ENCODE measurements at places on chromosomes 12 and 14.

- no peak for DNase-seq
Observed at GRCh38 chr12:120757226-120757742, 31.7 kb downstream of the ACADS start.

DNA sequence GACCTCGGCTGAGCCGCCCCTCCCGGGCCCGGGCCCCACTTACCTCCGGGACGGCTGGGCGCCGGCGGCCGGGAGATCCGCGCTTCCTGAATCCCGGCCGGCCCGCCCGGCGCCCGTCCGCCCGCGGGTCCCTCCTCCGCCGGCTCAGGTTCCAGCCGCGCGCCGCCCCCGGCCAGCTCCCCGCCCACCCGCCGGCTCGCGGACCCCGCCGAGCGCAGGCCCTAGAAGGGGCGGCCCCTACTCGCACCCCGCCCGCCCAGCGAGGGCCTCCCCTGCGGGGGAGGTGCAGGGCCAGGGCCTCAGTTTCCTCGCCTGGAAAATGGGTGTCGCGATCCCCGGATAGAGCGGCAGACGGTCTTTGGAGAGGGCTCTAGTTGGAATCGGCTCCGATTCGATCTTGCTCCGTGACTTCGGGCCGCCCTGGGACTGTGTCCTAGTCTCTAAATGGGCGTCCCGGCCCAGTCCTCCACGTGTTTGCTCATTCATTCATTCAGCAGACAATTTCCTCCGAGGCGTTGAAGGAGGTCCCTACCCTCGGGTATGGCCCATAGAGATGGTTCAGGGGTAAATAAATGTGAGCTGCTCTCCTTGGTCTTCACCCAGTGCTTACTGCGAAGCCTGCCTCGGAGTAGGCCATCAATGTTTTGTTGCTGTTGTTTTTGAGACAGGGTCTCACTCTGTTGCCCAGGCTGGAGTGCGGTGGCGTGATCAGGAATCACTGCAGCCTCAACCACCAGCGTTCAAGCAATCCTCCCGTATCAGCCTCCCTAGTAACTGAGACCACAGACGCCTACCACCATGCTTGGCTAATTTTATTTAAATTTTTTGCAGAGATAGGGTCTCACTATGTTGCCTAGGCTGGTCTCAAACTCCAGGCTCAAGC lies at the start of gene TRPV4:
Gene TRPV4 (minus strand): TSS at position 92 of the 883 bp plus-strand sequence. CDS start 18,602 bp downstream, outside the sequence.
- DNase-seq = no peak

- no peak for DNase-seq
Observed at GRCh38 chr14:99210333-99210732, 61.7 kb downstream of the BCL11B start.

- no peak for DNase-seq
Observed at GRCh38 chr14:94330857-94331256, 7.7 kb upstream of the SERPINA6 start.

- DNase-seq = no peak
Observed at GRCh38 chr14:103581954-103582703, 19.4 kb downstream of the COA8 start.

DNA sequence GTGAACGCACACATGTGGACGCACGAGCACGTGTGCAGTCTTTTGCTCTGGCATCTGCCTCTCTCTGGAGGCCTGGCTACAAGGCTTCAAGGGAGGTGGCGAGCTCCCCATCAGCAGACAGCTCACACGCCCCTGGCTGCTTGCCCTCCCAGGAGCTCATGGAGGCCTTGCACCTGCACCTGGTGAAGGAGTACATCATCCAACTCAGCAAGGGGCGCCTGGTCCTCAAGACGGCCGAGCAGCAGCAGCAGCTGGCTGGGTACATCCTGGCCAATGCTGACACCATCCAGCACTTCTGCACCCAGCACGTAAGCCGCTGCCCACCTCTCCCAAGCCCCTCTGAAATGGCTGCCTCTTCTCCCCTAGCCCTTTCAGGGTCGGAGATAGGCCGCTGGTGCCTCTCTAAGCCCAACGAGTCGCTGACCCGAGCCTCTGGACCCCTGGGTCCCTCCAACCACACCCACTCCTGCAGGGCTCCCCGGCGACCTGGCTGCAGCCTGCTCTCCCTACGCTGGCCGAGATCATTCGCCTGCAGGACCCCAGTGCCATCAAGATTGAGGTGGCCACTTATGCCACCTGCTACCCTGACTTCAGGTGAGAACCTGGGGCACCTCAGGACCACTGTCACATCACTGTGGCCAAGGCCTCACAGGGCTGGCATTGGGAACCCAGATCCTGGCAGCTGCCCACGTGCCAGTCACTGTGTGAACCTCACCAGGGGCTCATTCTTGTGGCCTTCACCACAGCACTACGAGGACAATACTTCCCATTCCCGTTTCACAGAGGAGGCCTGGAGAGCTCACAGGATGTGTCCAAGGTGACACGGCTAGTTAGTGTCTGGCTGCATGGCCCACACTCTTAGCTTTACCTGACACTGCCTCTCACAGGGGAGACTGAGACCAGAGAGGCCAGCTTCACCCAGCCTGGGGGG lies 10.2 kb downstream of the TNFAIP2 start:
- DNase-seq = no peak

GRCh38 chr12:121966959-121967358 lies 48.6 kb downstream of the CFAP251 start:
- DNase-seq = no peak

- no peak for DNase-seq
Observed at GRCh38 chr12:130461447-130461815, 123.7 kb downstream of the PIWIL1 start.

DNA sequence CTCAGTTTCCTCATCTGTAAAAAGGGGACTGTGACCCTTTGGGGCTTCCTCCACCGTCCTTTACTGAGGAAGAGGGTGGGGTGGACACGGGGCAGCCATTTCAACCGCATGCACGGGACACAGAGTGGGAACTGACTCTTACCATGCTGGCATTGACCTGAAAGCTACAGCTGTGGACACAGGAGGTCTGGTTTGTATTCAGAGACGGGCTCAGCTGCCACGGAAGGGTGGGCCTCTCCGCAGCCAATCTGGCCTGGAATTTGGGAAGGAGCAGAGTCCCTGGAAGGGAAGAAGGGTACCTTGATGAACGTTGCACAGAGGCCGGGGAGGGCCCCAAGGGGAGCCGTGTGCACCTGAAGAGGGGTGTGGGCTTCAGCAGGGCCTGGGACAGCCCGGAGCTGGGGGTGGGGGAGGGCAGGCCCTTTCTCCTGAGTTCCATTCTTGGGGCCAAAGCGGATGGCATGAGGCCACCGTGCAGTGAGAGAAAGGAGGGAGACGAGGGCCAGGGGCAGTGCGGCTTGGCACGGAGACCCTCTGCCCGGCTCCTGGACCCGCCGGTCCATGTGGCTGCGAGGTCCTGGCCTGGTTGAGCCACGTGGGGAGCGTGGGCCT lies 14.5 kb downstream of the TNFAIP2 start:
- DNase-seq = no peak

GRCh38 chr12:52213564-52214420 lies 19.3 kb upstream of the KRT7 start:
- peak; percentile 57 for DNase-seq

DNA sequence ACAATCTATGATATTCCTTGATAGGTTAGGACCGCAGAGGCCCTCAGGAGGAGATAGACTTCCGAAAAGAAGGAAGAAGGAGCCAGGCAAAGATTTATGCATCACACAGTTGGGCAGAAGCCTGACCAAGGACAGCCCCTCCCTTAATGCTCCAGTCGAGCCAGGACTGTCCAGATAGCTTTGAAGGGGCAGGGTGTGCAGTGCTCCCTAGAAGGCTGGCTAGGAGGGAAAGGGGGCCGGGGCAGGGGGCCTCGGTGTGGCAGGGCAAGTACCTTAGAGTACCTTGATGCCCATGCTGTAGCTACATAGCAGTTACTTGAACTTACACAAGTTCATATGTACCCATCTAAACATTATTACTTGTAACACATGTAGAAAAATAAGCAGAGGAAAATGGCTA lies 94.7 kb upstream of the NOS1 start:
- DNase-seq = no peak

GRCh38 chr12:75350413-75350812 lies 15.9 kb downstream of the GLIPR1L1 start:
- DNase-seq = no peak

- no peak for DNase-seq
Observed at GRCh38 chr12:110561471-110562201, 21.5 kb downstream of the PPTC7 start.

DNA sequence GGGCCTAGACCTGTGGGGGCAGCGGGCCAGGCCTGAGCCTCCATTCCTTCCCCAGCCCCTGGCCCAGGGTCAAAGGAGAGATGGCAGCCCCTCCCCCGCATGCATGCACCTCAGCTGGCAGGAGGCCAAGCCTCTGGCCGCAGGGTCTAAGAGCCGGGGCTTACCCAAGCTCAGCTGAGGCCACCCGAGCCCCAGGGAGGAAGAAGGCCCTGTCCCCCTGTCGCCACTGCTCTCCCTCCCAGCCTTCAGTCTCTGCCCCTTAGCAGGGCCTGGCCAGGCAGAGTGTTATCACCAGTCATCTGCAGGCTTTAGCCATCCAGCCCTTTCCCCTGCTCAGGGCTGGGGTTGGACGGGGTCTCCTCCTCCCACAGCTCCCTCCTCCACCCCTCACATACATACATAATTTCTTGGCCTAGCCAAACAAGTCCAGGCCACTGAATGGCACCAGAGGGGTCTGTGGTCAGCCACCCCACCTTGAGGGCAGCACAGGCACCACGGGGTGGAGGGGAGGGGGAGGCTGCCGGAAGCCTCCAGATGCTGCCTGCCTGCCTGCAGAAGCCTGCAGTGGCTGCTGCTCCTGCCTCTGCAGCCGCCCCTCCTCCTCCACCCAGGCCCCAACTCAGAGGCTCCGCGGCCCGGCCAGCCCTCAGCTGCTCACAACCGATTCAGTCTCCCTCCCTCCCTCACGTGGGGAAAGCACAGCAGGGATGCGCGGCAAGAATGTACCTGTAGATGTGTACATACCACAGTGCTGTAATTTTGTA lies 22.8 kb downstream of the RAB35 start:
- no peak for DNase-seq

- no peak for DNase-seq
Observed at GRCh38 chr14:90630171-90630806, 185.9 kb downstream of the TTC7B start.

GRCh38 chr14:21105095-21105494 lies 4.2 kb downstream of the TMEM253 start:
- no peak for DNase-seq

DNA sequence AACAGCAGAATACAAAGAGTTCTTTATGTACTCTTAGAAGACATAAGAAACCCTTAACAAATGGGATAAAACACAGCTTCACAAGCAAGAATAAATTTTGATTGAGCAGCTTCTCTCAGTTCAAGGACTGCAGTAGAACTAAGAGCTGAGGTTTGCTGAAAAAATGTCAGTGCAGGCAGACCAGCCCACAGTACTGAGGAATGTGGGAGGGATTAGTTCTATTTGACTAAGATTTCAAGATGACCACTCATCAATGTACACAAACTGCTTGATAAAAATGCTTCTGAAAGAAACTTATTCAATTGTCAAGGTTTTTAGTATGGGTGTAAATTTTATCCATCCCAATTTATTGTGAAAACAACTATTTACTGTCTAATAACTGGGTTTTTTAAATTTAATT lies 138.4 kb downstream of the SEC23A start:
- no peak for DNase-seq

DNA sequence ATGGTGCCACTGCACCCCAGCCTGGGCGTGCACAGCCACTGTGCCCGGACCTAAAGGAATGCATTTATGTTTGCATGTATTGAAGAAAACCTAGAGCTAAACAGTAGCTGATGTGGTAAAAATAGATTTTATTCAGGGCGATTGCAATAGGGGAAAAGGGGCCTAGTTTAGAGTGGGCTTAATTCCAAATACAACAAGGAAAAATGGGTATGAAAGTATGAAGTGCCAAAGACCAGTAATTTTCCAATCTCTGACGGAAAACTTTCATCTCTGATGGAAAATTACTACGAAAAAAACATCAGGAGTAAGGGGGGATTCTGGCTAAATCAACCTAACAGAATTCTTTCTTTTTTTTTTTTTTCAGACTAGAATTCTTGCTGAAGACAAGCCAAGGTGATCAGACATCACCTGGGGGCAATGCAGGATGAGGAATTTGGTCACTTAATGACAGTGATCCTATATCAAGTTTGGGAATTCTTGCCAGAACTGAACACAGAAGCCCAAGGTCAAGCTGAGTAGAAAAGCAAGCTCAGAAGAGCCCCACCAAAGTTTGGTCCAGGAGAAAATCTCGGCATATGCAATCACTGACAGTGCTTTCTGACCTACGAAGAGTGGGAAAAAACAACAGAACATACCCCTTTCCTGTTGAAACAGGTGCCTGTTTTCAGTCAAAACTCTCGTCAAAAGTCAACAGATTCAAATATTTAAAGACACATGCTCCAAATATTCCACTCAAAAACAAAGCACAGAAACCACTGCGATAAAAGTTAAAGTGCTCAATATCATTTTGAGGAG lies 13.7 kb upstream of the APOBEC1 start:
- no peak for DNase-seq

DNA sequence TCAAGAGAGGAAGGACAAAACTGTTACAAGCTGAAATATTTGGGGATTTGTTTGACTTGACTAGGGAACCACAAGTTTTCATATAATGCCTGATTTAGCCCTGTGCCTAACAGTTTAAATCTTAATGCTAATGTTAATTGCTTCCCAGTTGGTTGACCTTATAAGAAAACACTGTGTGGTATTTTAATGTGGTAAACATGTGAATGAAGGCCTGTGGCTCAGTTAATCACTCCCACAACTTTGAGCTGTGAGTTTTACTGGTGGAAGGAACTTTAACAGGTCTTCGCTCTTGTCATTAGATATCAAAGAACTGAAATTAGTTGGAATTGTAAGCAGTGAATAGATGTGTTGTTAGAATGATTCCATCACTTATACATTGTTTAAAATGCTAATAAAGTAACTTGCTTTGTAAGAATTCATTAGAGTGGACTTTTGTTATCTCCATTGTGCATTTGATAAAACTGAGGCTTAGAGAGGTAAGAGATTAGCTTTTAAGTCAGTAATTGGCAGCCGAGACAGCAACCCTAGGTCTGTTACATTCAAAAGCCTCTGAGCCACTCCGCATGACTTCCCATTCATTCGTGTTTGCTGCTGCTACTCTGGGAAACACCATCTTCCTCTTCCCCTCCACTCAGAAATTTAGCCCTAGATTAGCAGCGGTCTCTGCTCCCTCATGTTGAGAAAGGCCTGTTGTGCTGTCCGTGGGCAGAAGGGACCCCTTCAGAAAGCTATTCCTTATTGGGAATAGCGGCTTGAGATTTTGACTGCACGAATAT lies 1.0 kb upstream of the TBK1 start:
- DNase-seq = peak; percentile 4

DNA sequence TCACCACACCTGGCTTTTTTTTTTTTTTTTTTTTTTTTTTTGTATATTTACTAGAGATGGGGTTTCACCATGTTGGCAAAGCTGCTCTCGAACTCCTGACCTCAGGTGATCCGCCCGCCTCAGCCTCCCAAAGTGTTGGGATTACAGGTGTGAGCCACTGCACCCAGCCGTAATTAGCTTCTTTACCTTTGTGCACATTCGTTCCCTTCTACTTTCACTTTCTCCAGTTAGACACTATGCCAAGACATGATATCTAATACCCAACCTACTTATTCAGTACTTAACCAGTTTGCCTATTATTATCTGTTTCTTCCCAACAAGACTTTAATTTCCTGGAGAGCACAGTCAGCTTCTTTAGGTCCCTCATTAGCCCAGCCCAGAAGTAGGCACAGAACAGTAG lies 5.3 kb downstream of the STYK1 start:
- DNase-seq = no peak
